ENCODE measurements at places on chromosomes 3 and 15. TPM values are rescaled to one million over a fixed set of nuclear protein-coding genes. Genes with fewer than 3 reads are reported as not detected.

DNA sequence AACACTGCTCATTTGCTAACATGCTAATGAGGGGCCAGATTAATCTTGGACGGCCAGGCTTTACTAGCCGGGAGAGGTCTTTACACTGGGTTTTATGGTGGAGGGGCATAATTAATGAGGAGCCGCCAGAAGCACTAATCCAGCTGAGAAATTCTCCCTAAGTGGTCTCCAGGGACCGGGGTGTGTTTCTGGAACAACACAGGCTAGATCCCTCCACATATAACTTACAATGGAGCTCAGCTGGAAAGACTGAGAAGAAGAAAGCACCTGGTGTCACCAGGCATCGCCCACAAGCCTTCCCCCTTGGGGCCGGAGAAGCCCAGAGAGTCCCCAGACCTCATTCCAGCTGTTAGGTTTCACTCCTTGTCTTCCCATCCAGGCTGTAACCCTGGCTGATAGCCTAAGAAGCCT lies 127.5 kb downstream of the MEGF11 start:
- DNase-seq, result no peak

DNA sequence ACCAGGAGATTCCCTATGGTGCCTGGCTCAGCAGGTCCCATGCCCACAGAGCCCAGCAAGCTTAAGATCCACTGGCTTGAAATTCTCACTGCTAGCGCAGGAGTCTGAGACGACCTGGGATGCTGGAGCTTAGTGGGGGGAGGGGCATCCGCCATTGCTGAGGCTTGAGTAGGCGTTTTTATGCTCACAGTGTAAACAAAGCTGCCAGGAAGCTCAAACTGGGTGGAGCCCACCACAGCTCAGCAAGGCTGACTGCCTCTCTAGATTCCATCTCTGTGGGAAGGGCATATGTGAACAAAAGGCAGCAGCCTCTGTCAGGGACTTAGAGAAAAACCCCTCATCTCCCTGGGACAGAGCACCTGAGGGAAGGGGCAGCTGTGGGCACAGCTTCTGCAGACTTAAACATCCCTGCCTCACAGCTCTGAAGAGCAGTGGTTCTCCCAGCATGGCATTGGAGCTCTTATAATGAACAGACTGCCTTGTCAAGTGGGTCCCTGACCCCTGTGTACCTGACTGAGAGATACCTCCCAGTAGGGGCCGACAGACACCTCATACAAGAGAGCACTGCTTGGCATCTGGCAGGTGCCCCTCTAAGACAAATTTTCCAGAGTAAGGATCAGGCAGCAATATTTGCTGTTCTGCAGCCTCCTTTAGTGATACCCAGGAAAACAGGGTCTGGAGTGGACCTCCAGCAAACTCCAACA lies 231.5 kb upstream of the SETMAR start:
- DNase-seq, result no peak

DNA sequence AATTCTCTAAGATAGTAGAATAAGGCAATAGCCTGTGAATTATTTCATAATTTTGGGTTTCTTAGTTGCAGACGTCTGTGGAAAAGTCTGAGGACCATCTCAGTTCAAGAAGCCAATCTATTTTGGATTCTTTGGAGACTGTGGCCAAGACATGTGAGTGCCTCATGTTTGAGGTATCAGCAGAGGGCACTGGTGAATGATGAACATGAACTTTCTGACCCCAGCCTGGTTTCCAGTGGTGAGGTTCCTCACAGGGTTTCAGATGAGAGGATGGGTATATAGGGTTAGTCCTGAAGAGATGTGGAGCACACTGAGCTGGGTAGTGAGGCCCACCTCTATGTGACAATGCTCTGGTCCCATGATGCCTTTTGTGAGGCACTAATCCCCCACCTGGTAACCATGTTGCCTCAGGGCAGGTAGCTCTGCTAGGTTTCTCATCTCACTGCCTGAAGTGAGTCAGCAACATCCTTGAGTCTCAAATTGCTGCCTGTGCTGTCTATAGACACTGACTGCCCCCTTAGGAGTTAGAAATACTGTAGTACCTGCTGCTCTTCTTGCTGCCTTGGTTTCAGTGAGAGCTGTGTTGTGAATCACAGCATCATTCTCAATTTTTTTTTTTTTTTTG lies 32.3 kb downstream of the C3orf62 start:
- DNase-seq, result peak; percentile 46

DNA sequence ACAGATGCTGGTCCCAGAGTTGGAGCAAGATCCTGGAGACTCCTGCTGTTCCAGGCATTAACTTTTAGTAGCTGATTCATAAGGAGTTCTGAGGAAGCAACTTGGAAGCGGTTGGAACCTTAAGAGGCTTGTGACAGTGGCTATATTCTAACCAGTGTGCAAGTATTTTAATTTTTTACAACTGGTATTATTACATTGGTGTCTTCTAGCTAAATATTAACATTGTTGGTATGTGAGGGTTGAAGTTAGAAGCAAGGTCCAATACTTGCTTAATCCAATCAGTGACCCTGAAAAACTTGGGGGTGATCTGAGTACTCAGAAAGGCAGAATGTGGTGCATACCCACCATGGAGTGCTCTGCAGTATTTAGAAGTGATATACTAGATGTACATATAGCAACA lies 1.5 kb upstream of the OR4F15 start:
- no peak for DNase-seq

GOLGA8G gene
- total RNA-seq, result not detected

GRCh38 chr3:53552730-53553129 lies 58.3 kb downstream of the CACNA1D start:
- no peak for DNase-seq

DNA sequence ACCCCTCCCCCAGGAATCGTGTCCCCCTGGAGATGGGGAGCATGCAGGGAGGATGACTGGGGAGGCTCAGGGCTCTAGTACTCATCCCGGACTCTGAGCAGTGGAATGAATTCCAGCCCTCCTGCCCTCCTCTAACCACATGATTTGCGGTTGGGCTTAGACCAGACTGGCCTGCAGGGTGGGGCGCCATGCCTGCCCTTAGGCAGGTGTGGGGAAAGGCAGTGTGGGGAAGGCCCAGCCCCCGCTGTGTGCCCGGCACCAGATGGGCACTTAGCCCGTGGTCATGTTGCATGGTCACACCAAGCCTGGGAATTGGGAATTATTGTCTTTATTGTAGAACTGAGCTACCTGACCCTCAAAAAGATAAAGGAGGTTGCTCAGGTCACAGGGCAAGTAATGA lies 283.8 kb downstream of the TLE3 start:
- DNase-seq, result no peak

GRCh38 chr3:119690043-119690656 lies 12.7 kb upstream of the CFAP91 start:
- no peak for DNase-seq

- no peak for DNase-seq
These were observed 179.4 kb downstream of the GBE1 start for GRCh38 chr3:81581966-81582599.

- peak; percentile 28 for DNase-seq
These were observed 22.4 kb downstream of the LIPC start for GRCh38 chr15:58453931-58454793.

DNA sequence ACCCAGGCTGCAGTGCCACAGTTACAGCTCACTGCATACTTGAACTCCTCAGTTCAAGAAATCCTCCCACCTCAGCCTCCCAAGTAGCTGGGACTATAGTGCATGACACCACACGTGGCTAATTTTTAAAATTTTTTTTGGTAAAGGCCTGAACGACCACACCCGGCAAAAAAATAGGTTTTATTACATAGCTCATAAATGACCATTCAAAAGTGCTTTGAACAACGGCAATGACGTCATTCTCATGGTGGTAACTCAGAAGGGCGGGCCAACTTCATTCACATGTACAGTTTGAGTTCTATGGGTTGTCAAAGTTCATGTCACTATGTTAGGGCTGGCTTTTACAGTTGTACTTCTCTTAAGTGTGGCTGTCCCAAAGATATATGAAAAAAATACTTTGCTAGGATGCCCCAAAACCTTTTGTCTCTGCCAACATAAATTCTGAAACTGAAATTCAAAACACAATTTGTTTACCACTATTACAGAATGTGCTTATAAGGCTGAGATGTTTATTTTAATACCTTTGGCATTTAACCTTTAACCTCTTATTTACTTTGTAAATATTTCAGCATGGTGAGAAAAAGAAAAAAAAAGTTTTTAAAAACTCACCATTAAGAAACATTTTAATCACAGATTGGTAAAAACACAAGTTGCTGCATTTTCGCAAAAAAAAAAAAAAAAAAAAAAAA lies 6.2 kb downstream of the MYO1E start:
- DNase-seq, result no peak

DNA sequence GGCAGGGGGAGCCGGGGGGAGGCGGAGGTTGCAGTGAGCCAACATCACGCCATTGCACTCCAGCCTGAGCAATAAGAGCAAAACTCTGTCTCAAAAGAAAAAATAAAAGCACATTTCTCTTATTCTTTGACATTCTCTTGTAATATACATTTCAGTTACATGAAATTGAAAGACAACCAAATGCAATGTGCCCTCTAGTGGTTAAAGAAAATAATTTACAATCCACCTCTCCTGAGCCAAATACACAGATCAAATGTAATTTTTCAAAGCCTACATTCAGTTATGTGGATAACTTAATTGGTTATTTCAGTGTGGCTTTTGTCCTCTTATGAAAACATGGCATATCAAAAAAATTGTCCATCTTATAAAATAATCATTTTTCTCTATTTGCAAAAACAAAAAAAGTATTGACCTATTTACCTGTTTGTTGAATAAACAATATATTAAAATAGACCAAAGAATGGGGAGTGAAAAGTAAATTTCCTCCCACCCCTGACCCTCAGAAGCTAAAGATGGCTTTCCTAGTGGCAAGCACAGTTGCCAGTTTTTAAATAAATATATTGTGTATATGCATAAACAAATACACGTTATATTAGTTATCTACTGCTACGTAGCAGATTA lies 14.2 kb upstream of the U2SURP start:
- DNase-seq, result no peak

GRCh38 chr15:63254991-63255390 lies 22.4 kb upstream of the APH1B start:
- DNase-seq, result no peak

DNA sequence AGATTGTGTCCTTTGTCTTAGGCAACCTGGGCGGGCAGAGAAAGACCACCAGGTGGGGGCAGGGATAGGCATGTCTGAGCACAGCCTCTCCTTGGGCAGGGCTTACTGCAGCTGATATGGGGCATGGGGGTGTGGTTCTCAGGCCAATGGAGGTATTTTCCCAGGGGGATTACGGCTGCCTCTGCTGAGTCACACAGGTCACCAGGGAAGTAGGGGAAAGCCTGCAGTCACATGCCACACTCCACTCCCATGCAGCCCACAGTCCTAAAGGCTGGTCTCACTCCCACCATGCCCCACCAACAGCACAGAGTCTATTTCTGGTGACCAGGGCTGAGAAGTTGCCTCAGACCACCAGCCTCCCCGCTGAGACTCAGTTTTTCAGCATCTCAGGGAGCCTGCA lies 466.4 kb downstream of the DIPK2A start:
- no peak for DNase-seq

Data from sigmoid colon (tissue), 7 donors.